ENCODE measurements at places on chromosomes 2 and 18.
A peak's percentile ranks its signal among the peaks of the same experiment; 100 is the strongest.

- no peak for DNase-seq
These were observed 22.6 kb downstream of the ITM2C start for GRCh38 chr2:230887342-230887741.

- no peak for DNase-seq
These were observed 201.0 kb upstream of the RBMS1 start for GRCh38 chr2:160694631-160695030.

DNA sequence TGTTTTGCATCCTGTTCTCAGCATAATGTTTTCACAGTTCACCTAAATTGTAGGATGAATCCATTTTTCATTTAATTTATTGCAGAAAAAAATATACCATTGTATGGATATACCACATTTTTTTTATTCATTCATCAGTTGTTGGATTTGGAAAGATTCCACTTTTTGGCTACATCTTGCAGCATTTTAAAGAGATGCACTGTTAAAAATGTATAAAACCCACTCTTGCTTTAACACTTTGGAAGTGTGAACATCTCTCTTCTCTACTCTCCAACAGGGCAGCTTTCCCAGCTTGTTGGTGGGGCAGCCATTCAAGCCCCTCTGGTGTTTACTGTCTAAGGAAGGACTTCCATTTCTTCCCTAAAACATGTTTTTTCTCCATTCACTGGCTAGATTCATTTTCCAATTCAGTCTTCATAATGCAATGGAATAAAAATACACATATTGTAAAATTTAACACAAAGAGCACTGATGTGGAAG, 104.4 kb upstream of the CBLN2 start:
- DNase-seq, result no peak

DNA sequence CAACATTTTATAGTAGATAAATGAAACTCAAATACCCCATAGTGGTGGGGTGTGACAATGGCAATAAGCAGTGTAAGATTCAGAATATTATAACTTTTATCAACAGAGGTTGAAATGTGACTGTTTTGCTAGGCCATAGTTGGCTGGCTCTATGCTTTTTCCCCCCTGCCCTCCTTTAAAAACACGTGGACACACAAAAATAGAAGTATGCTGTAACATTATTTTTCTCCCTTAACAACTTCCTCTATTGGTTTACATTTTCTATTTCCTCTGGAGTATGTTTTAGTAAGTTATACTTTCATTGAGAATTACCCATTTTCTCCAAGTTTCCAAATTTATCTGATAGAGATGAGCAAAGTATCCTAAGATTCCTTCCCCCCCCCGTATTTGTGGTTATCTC, 31.1 kb downstream of the NDUFAF7 start:
- DNase-seq, result no peak

- no peak for DNase-seq
These were observed 48.6 kb downstream of the CYB5A start for GRCh38 chr18:74243127-74243526.

DNA sequence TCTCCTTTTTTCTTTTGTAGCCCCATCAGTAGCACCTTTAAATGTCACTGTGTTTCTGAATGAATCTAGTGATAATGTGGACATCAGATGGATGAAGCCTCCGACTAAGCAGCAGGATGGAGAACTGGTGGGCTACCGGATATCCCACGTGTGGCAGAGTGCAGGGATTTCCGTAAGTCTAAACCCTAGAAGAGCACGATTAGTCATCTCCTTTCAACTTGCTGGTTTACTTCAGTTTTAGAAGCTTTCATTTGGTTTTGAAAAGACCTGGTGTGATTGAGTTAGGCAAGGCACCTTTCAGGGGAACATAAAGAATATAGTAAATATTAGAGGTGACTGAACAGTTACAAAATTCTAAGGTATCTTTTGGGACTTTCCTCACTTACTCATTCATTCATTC, 72.2 kb upstream of the TMEM87B start:
- DNase-seq, result no peak

DNA sequence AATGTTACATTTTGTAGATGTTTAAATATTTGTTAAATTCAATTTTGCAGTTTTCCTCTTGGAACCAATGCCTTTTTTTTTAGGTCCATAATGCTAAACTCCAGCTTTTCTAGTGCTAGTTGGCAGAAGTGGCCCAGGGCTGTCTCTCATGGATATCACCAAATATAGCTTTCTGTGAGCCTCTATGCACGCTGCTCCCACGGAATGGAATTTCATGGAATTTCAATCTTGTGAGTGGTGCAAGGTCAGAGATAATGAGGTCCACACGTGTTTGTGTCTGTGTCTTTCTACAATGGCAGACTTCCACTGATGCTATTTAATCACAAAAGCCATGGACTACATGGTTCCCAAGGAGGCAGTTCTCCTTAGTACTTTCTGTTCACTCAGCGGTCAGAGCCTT, 191.5 kb upstream of the PARD3B start:
- no peak for DNase-seq

GRCh38 chr2:85978883-85979780, 90.3 kb upstream of the ST3GAL5 start:
- DNase-seq, result no peak

DNA sequence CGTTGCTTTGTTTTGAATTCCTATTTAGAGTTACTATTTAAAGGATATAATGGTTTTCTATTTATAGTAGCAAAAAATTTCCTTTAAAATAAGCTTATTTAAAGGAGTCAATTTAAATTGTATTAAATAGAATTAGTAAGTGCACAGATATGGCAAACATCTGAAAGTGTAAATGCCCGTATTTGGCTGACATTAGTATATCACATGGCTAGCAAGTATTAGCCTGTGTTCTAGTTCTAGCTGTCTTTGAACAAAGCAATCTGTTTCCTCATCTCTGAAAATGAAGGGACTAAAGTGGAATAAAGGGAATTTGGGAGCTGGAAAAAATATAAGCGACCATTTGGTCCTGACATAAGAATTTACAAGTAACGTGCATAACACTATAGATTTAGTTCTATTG, 32.2 kb downstream of the PELI1 start:
- DNase-seq, result no peak

DNA sequence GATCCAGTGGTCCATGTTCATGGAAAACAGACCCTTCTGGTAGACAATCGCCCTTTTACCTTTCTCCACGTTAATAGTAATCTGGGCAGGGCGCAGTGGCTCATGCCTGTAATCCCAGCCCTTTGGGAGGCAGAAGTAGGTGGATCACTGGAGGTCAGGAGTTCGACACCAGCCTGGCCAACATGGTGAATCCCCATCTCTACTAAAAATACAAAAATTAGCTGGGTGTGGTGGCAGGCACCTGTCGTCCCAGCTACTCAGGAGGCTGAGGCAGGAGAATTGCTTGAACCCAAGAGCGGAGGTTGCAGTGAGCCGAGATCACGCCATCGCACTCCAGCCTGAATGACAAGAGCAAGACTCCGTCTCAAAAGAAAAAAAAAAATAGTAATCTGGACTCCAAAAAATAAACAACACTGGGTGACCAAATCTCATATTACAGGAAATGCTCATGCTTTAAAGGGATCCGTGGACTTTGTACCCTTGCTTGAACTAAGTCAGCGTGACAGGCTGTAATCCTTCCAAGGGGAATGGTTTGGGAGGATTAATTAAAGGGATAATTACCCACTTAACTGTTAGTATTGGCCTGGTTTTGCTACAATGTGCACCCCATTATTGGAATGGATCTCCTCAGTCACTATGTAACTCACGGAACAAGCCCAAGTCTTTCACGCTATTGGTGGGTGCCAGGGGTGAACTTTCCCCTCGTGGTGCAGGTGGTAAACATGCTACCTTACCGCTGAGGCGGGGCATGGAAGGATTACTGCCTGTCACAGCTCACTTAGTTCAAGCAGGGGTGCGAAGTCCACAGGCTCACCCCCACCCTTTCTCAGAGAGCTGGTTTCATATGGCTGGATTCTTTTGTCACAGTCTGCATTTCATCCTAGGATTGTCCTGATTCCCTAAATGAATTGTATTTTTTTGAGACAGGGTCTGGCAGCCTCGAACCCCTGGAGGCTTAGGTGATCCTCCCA, 36.7 kb downstream of the PROC start:
- no peak for DNase-seq

DNA sequence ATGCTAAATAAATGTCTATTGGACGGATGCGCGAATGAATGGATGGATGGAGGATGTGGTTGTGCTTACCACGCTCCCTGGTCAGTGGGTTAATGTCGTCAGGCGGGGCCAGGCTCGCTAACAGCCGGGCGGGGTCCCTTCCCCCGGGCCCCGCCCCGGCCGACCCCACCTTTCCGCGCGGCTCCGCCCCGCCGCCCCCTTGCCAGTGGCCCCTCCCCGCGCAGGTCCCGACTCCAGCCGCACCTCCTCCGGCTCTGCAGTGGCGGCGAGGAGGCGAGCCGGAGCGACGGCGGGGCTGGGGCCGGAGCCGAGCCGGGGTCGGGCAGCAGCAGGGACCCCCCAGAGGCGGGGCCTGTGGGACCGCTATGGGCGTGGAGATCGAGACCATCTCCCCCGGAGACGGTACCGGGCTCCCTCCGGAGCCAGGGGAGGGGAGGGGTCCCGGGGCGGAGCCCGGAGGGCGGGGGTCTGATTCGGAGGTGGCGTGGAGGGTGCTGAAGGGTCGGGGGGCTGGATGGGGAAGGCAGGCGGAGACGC, at the start of gene FKBP1B:
FKBP1B (plus strand) TSS at position 257 of the 537 bp plus-strand sequence; CDS start at position 366, 109 bp downstream.
- DNase-seq, result peak; percentile 32

GRCh38 chr18:46740046-46740445, 16.8 kb downstream of the ST8SIA5 start:
- no peak for DNase-seq

GRCh38 chr2:59584958-59585357, 968.5 kb downstream of the BCL11A start:
- DNase-seq, result no peak

DNA sequence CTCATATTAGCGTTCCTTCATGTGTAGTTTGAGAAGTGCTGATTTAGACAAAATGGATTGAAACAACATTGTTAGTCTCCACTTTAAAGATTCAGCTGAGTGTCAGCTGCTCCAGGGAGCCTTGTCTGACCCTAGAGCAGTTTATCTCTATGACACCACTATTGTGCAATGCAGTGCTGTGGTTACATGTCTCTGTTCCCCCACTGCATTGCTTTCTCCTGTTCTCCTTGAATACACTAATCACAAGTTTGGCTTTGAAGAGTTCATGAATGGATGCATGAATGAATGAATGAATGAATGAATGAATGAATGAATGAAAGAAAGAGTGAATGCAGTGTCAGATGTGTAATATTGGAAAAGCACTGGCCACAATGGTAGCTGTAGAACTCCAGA, 38.3 kb downstream of the GCG start:
- DNase-seq, result no peak

GRCh38 chr2:136118819-136119716, 1.1 kb upstream of the CXCR4 start:
- peak; percentile 80 for DNase-seq

DNA sequence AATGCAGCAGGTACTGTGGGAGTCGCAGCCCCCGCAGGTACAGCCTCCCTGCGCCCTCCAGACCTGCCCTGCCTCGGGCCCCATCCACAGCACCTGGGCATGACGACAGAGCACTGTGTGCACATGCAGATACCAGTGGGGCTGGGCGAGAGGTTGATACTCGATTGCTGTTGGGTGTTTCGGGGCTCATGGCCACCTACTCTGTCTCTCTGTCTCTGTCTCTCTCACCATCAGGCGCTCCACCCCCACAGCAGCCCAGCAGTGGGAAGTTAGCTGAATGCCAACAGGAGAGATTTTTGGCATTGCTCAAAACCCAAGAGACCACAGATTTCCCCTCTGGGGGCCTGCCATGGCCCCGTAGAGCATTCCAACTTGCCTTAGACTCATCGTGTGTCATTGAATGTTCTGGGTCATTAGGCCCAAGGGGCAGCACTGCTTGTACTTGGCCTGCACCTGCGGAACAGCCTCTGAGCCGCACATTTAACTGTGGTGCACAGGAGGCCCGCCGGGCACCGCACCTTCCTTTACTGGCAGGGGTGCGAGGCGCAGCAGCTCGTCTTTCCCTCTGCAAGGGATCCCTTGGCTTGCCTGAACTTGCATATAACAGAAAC, 18.8 kb downstream of the KCNIP3 start:
- DNase-seq, result no peak

- DNase-seq, result no peak
These were observed 16.3 kb downstream of the PCBP1 start for GRCh38 chr2:70103531-70104061.

- no peak for DNase-seq
These were observed 982 bp downstream of the BMP10 start for GRCh38 chr2:68870215-68870614.

DNA sequence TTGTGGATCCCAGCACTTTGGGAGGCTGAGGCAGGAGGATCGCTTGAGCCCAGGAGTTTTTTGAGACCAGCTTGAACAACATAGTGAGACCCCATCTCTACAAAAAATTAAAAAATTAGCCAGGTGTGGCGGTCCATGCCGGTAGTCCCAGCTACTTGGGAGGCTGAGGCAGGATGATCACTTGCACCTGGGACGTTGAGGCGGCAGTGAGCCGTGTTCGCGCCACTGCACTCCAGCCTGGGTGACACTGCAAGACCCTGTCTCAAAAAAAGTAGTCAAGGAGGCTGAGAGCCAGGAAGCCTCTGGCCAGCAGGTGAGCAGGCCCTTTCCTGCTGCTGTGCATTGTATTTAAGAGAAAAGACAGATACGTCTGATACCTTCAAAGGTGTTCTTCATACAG, 11.1 kb upstream of the PROC start:
- no peak for DNase-seq

- DNase-seq, result no peak
These were observed 115.9 kb upstream of the EPAS1 start for GRCh38 chr2:46181306-46181705.

GRCh38 chr2:240465765-240466578, 30.5 kb downstream of the GPC1 start:
- DNase-seq, result no peak

GRCh38 chr2:46377666-46378560, 80.7 kb downstream of the EPAS1 start:
- DNase-seq, result no peak

DNA sequence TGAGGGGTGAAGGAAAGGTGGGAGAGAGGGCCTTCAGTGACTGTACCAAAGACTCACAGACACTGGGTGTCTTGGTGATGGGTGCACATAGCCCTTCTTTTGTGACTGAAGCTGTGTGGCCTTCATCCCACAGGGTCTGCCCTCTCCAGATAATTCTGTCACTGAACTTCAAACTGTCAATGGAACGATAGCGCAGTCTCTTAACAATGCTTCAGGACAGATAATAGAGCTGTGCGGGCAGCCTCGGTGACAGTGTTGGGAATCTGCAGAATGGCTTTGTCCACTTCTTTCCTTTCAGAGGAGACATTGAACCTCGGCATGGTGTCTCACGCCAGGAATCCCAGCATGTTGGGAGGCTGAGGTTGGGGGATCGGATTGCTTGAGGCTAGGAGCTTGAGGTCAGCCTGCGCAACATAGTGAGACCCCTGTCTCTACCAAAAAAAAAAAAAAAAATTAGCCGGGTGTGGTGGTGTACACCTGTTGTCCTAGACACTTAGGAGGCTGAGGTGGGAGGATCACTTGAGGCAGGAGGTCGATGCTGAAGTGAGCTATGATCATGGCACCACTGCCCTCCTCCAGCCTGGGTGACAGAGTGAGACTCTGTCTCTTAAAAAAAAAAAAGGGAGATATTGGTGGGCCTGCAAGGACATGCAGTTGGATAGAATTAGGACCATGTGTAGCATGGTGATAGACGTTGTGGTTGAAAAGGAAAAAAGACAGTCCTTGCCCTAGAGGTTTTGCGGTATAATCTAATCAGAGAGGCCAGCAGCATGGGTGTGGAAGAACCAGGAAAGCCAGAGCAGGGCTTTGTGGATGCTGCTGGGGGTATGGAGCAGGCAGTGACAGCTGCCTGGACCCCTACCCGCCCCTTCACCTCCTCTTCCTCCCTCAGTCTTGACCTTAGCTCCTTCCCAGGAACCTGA, 91.4 kb downstream of the LDLRAD4 start:
- DNase-seq, result no peak
